ENCODE measurements at places on chromosomes 7 and 10. TPM values are rescaled to one million over a fixed set of nuclear protein-coding genes. Genes with fewer than 3 reads are reported as not detected.

DNA sequence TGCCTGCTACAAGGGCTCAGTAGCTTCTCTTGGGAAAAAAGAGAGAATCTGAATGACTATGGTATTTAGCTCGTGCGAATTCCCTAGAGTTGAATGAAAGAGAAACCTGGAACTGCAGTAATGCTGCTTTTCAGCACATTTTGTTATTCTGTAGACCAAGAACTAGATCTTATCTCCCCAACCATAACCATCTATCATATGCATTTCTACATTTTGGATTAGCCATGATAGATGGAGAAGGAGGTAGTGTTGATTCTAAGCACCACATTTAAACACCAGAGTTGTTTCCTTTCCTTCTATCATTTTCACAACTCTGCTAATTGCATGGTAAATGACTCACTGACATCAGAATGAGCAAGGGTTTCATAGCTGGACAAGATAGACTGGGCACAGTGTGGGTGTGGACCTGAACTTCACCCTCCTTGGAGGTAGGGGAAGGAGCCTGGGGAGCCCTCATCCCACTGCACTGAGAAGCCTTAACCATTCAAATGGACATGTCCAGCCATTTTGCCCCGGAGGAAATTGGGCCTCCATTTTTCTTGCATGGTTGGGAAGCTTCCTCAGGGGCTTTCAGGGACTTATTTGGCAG is 55.3 kb upstream of the BMPER start:
- DNase-seq: no peak

- DNase-seq: no peak
These were observed 20.3 kb upstream of the TIAL1 start for GRCh38 chr10:119616882-119617570.

DNA sequence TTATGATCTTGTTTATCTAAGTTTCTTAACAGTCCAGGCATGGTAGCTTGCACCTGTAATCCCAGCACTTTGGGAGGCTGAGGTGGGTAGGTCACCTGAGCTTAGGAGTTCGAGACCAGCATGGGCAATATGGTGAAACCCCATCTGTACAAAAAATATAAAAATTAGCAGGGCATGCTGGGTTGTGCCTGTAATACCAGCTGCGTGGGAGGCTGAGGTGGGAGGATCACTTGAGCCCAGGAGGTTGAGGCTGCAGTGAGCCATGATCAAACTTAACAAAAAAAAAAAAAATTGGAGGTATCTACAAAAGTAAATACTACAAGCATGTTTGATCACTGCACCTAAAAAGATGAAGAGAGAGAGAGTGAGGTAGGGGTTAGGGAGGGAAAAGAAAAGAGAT is 9.0 kb upstream of the EZH2 start:
- DNase-seq: no peak

DNA sequence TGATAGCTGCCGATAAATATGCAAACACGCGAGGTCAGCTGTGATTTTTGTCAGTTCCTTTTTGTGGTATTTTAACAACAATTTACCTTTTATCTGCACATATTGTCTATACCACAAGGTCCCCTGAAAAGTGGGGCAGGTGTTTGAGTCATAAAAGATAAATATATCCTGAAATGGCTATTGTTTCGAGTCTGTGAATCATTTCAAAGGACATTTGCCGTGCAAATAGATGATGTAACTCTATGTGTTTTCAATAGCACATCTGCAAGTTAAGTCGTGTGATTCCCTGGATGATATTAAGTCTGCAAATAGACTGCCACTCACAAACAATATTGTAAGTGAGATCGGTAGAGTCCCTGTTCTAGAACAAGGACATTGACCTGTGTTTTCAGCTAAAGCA is 193.0 kb upstream of the PITRM1 start:
- no peak for DNase-seq

The CALHM3 gene
- not detected for polyA plus RNA-seq

- no peak for DNase-seq
These were observed 274.1 kb upstream of the COBL start for GRCh38 chr7:51590746-51591145.

The NYAP1 gene
- 4.0 TPM for polyA plus RNA-seq

DNA sequence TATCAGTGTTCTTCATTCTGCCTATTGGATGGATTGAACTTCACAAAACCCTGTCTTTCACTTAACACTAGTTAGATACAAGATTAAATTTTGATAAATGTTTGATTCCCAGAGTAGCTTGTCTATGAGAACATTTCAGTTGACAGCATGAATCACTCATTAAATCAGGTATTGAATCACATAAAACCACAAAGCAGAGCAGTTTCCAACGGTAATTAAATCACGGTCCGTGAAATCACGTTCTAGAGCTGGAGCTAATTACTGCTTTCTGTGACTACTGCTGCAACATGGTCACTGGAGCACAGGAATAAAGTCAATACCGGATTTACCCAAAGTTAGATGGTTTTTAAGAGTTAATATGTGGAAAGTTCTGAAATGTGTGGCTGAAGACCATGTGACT is 257.8 kb upstream of the PCDH15 start:
- DNase-seq: no peak

Measured in left lung (tissue), 14 donors.